Smooth muscle cell of the coronary artery (primary cell): ENCODE measurements at places on chromosomes 4 and X. TPM values are rescaled to one million over a fixed set of nuclear protein-coding genes. Genes with fewer than 3 reads are reported as not detected.

Gene ADH5
- 175 and 393 TPM in 2 replicates for total RNA-seq

Gene SPANXD
- total RNA-seq, result not detected in 2 replicates

Gene MAGEA12
- 0.08 TPM in 1 of 2 replicates, not detected in the other for total RNA-seq

Gene TDO2
- 0.82 TPM in 1 of 2 replicates, not detected in the other for total RNA-seq

Gene NPFFR2
- not detected in 2 replicates for total RNA-seq

Gene TRMT44
- total RNA-seq, result 8.1 and 9.3 TPM in 2 replicates

Gene ANKRD17
- total RNA-seq, result 39.7 and 44.2 TPM in 2 replicates

Gene VCX3A
- total RNA-seq, result not detected in 2 replicates

Gene CFP
- total RNA-seq, result 0.12 and 0.15 TPM in 2 replicates

Gene STPG2
- 0.12 TPM in 1 of 2 replicates, not detected in the other for total RNA-seq

Gene HSFX1
- 0.23 and 0.35 TPM in 2 replicates for total RNA-seq

Gene ALPK1
- 11.6 and 14.6 TPM in 2 replicates for total RNA-seq

Gene RTL3
- total RNA-seq, result 0.12 TPM in 1 of 2 replicates, not detected in the other

Gene PPP3CA
- total RNA-seq, result 41.8 and 42.2 TPM in 2 replicates

Gene CWH43
- total RNA-seq, result not detected in 2 replicates

Gene JADE1
- total RNA-seq, result 20.9 and 21.4 TPM in 2 replicates

Gene GEMIN8
- total RNA-seq, result 11.8 and 21.4 TPM in 2 replicates

Gene HTRA3
- total RNA-seq, result 0.45 and 6.8 TPM in 2 replicates

Gene SRPK3
- total RNA-seq, result under 0.01 and 0.30 TPM in 2 replicates

Gene SLC2A9
- 0.75 and 4.0 TPM in 2 replicates for total RNA-seq

Gene HDX
- total RNA-seq, result 2.0 and 2.9 TPM in 2 replicates

Gene F8A2
- not detected in 2 replicates for total RNA-seq

Gene CXCL10
- not detected in 2 replicates for total RNA-seq

Gene AFF1
- 8.3 and 10.4 TPM in 2 replicates for total RNA-seq

Gene MTTP
- total RNA-seq, result 0.08 TPM in 1 of 2 replicates, not detected in the other

Gene SPANXA2
- not detected in 2 replicates for total RNA-seq

Gene PTPN13
- 21.7 and 35.5 TPM in 2 replicates for total RNA-seq

Gene PDCL2
- total RNA-seq, result not detected in 2 replicates
